Epithelial cell of prostate (primary cell): ENCODE measurements at places on chromosomes 3 and 15.

DNA sequence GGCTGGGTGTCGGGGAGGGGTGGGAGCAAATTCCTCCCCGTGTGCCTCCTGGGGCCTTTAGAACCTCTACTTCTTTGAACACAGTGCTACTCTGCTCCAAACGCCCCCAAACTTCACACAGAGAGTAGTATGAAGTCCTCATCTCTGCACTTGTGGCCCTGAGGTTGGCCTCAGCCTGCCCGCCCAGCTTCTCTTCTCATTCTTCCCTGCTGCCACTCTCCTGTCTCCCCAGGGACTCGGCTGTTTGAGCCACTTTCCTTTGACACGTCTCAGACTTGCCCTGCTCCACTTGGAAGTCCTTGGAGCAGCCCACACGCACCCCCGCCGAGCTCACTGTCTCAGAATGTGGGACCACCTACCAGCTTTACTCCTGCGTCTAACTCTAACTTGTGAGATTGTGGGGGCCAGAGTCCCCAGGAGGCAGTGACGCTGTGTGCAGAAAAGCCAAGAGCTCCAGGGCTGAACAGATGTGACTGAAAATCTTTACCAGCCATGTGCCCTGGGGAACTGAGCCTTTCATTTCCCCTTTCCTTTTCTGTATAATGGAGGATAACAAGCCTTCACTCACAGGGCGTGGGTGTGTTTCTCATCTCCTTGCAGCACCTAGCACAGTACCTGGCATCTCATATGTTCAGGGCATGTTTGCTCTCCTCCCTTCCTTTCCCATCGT is 233.6 kb upstream of the CTDSPL start:
- DNase-seq, result no peak

DNA sequence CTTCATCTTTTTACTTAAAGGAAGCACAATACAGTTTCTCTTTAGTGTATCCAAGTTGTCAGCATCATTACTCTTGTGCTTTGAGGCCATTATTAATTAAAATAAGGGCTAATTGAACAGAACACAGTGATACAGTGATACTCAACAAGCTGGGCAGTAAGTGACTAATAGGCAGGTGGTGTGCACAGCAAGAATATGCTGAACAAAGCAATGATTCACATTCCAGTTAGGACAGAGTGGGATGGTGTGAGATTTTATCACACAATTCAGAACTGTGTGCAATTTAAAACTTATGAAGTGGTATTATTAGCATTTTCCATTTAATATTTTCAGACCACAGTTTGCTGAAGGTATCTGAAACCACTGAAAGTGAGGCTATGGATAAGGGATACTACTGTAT is 116.9 kb downstream of the PLOD2 start:
- peak; percentile 57 for DNase-seq

DNA sequence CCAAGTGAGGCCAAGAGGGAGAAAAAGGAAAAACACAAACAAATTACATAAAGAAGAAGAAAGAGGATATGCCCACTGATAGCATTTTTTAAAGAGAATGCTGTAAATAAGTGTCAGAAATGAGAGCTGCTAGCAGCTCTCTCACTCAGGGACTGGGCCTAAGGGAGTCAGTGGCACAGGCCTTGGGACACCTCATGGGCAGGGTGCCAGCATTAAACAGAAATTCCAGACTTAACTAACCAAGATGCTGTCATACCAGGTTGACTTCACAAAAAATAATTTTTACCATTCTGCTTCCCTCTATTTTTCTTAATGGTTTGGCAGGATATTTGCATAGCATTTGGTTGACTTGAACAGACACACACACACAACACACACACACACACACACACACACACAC is 92.3 kb upstream of the ADAMTSL3 start:
- DNase-seq, result no peak

DNA sequence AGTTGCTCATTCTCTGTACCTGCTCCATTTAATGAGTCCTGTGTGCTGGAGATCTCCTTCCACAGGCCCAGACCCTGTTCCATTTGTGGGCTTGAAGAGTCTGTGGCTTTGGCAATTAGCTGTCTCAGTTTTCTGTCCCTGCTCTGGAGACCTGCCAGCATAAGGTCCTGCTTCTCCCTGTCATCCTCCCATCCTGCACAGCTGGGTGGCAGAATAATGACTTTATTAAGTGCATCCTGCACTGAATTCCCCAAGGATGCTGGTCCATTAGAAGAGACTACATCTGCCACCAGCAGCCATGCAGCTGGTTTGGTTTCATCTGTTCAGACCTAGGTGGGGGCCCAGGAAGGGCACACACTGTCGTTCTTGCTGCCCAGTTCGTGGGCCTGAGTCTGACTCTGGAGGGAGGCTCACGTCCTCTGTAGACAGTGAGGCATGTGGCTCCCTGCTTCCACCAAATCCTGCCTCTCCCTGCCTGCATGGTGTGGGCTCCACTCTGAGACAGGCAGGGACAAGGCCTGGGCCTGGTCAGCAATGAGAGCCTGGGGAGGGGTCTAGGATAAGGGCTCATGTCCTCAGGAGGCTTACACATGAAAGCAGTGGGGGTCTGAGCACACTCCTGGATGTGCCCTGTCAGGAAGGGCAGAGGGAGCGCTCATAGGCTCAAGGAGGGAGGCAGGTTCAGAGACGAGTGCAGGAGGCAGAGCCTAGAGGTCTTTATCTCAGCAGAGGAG is 78.4 kb upstream of the PRR23E start:
- no peak for DNase-seq

DNA sequence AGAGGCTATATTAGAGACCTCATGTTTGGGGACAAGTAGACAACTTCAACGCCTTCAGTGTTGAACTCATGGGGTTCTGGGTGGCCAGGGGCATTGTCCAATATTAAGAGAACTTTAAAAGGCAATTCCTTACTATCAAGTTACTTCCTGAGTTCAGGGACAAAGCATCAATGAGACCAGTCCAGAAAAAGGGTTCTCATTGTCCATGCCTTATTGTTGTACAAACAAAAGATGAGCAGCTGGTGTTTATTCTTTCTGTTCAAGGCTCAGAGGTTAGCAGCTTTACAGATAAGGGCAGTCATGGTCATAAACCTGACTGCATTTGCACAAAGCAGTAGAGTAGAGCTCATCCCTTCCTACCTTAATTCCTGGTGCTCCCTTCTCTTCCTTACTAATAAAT is 18.5 kb upstream of the PDHB start:
- no peak for DNase-seq

- no peak for DNase-seq
Measured at GRCh38 chr15:52368402-52368801, 72.8 kb upstream of the MYO5C start.

DNA sequence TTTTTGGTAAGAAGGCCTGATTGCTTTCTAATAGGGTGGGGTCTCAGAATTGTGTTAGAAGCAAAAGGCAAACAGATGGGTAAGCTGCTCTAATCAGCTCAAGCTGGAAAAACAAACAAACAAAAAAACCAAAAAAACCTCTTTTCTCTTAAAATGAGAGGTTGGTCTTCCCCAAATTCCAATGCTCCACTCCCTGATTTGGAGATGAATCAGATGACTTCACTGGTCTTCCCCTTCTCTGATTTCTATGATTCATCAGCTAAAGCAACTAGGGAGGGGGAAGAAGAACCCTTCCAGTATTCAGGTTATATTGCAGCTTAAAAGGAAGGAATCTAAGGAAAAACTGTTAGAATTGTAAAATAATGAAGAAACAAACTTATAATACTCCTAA is 9.6 kb upstream of the ANXA2 start:
- no peak for DNase-seq

DNA sequence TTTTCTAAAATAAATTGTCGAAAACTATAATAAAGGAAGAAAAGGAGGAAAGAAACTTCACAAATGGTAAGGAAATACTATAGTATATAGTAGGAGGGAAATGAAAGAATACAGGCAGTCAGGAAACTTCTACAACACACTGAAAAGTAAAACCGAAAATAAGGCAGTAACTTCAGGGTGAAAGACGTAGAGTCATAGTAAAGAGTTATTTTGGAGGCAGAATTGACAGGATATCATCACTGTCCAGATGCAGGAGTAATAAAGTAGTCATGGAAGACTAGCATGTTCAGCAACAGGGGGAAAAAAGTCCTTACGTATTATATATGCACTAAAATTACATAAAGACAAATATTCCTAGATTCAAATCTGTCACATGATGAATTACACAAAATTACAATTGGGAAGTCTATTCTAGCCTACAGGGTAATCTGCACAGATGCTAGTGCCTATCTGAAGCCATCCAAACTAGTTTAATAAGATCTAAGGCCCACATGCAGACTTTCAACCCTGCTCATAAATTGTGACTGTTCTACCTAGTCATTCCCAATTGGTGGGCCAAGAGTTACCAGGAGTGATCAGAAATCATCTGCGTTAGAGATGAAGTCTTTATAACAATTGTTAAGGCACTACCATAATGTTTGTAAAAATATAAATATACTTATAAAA is 14.0 kb downstream of the VPS13C start:
- DNase-seq, result no peak

GRCh38 chr15:73717206-73717605 is 33.0 kb downstream of the CD276 start:
- no peak for DNase-seq

DNA sequence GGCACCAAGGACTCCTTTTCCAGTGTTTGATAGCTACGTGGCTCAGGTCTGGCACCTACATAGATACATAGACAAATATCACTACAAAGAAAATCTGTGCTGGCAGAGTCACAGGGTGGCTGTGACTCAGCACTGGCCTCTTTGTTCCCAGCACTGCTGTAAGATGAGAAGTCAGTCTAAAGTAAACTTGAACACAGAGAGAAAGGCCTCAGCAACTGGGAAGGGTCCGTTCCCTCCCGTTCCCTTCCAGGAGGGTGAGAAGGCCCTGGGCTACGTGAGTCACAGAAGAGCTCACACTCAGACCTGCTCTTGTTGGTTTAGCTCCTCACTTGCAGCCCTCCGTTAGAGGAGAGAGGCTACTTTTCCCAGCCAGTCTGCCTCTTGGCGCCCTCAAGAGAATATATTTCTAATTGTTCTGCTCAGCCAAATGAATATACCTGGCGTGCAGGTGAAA is 23.1 kb downstream of the ANXA2 start:
- peak; percentile 84 for DNase-seq

- DNase-seq, result no peak
Measured at GRCh38 chr3:46960081-46960701, 16.4 kb downstream of the CCDC12 start.

- no peak for DNase-seq
Measured at GRCh38 chr3:181756645-181757297, 45.0 kb downstream of the SOX2 start.

- no peak for DNase-seq
Measured at GRCh38 chr3:38996193-38996592, 55.6 kb downstream of the SCN11A start.

DNA sequence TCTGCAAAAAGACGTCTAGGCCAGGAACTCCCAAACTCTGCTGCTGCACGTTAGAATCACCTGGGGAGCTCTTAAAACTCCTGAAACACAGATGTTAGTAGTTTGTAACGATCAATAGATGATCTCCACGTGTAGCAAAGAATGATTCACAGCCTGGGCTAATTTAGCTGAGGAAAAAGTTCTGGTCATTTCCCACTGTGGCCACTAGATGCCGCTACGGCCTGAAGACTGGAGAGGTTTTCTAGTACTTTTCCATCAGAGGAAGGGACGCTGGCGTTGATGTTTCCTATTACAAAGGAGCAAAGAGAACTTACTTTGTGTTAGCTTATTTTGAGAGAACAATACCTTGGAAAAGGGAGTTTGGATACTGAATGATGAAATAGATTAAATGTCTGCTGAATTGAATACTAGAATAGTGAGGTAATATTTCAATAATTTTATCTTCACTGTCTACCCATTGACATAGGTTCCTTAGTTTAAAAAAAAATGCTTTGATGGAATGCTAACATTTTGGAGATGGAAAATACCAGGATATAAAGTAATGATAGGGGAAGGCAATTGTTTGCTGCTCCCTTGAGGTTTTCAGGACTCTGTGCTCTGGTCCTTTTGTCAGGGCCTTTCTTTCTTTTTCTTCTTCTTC is 159.1 kb downstream of the P3H2 start:
- DNase-seq, result no peak

GRCh38 chr3:38984110-38984509 is 67.6 kb downstream of the SCN11A start:
- DNase-seq, result no peak

- DNase-seq, result no peak
Measured at GRCh38 chr3:154720921-154721320, 290.9 kb upstream of the GPR149 start.

DNA sequence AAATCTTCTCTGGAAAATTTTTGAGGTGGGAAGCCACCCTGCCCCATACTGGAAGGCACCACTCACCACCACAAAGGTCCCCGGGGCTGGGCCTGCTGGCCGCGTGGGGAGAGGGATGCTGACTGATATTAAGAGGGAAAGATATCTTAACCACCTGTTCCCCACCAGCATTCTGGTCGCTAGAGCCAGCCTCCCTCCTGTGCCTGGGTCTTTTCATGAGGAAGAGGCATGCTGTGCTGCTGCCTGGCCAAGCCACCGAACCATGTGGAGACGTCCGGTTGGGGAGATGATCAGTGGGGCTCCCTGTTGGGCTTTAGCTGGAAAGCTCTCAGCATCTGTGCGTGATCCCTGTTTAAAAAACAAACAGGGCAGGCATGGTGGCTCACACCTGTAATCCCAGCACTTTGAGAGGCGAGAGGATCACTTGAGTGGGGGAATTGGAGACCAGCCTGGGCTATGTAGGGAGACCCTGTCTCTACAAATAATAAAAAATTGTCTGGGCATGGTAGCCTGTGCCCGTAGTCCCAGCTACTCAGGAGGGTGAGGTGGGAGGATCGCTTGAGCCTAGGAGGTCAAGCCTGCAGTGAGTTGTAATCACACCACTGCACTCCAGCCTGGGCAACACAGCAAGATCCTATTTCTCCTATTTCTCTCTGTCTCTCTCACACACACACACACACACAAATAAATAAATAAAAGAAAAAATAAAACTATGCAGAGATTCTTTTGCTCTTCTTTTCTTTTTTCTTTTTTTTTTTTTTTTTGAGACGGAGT is 1.0 kb downstream of the KLHL18 start:
- DNase-seq, result no peak

GRCh38 chr3:188266562-188267274 is 112.8 kb downstream of the LPP start:
- DNase-seq, result no peak

DNA sequence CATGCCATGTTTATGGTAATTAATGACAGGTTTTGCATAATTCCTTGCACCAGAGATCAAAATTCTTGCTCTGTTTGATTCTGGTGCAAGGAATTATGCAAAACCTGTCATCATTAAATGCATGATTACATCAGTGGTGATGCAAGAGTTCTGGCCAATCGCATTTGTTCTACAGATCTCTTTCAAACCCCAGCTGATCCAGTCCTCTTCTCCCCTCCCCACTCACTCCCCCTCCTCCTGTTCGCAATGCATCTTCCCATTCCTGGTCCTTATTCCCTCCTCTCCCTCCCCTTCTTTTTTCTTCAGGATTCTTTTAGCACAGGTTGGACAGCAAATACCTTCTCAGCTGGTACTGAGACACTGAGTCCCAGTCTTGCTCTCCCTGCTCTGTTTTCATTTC is 82.1 kb downstream of the GABRB3 start:
- no peak for DNase-seq

- no peak for DNase-seq
Measured at GRCh38 chr3:115281697-115282675, 134.9 kb upstream of the ZBTB20 start.

- no peak for DNase-seq
Measured at GRCh38 chr15:58066042-58066867, 744 bp upstream of the ALDH1A2 start.

- no peak for DNase-seq
Measured at GRCh38 chr3:120449251-120449650, 1.5 kb downstream of the FSTL1 start.

GRCh38 chr3:2454865-2455264 is 356.2 kb downstream of the CNTN4 start:
- DNase-seq, result no peak
